ENCODE measurements at places on chromosomes 13 and 19.

DNA sequence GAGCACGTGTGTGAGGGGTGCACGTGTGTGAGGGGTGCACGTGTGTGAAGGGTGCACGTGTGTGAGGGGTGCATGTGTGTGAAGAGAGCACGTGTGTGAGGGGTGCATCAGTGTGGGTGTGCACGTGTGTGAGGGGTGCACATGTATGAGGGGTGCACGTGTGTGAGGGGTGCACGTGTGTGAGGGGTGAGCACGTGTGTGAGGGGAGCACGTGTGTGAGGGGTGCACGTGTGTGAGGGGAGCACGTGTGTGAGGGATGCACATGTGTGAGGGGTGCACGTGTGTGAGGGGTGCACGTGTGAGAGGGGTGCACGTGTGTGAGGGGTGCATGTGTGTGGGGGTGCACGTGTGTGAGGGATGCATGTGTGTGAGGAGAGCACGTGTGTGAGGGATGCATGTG lies 15.7 kb downstream of the RASA3 start:
- no peak for DNase-seq

- no peak for DNase-seq
These were observed 22.3 kb upstream of the PDCD5 start for GRCh38 chr19:32558607-32559228.

- no peak for DNase-seq
These were observed 9.3 kb downstream of the ZNF780A start for GRCh38 chr19:40081411-40081810.

DNA sequence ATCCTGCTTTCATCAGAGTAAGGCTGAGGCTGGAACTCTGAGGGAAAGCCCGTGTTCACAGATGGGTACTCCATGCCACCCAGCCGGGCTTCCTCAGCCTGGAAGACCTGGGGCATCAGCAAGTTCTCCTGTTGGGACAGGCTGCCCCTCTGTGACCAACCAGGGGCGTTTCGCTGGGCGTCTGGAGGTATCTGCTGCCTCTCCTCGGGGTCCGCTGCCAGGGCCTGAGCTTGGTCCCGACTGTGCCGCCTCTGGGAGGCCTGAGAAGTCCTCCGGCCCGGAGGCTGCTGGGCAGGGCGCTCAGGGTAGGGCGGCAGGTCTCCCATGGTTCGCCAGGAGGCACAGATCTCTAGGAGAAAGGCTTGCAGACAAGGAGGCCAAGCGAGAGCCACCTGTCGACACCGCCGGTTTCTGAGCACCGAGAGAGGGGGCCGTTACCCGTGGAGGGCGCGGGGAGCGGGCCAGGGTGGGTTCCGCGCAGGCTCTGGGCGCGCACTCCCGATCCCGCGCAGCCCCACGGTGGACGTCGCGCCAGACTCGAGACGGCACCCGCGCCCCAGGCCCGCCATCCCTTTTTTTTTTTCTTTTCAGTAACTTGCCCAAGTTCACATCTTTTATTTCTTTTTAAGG lies at the start of gene RSPH6A:
RSPH6A (minus strand) TSS at position 458 of the 630 bp plus-strand sequence; CDS start at position 326, 132 bp downstream.
- DNase-seq = no peak

All from WERI-Rb-1 (cell line).